ENCODE measurements at places on chromosomes 6 and 20.

DNA sequence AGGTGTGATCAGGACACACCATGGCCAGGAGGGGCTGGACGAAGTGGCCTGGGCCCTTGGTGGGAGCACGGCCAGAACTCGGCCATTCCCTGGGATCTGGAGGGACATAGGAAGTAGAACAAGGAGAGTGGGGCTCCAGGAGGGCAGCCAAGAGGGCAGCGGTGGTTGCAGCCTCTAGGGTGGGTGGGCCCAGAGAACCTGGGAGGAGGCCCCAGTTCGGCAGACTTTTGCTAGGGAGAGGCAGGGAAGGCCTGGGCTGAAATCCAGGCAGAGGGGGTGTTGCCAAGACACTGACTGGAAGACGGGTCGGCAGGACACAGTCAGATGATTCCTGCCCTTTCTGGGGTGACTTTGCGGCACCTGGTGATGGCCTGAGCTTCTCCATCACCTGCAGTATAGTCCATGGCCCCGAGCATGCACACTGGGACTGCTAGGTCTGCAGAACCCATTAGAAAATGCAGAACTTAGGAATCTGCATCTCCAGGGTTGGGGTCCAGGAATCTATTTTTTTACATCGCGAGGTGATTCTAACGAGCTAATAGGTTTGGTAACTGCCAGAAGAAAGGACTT lies 224.8 kb downstream of the SYNDIG1 start:
- DNase-seq = no peak

DNA sequence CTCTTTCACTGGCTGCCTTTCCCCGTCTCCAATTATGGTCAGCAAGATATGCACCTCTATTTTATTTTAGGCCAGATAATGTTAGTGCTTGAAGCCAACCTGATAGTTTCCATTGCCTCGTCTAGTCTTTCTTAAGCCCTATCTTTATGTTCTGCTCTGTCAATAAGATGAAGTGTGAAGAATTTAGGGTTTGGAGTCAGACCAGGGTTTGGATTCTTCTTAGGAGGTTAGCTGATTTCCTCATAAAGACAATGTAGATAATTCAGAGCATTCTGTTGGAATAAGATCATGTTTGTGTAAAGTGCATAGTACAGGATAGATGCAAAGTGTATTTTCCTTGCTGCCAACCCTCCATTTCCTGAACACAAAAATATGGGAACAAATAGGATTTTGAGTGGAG lies 43.8 kb downstream of the PKIB start:
- no peak for DNase-seq

- DNase-seq = no peak
Observed at GRCh38 chr20:53949319-53949839, 121.0 kb downstream of the BCAS1 start.

- DNase-seq = no peak
Observed at GRCh38 chr6:26329763-26330511, 35.1 kb upstream of the BTN3A2 start.

- DNase-seq = no peak
Observed at GRCh38 chr6:40188931-40189330, 254.7 kb upstream of the MOCS1 start.

DNA sequence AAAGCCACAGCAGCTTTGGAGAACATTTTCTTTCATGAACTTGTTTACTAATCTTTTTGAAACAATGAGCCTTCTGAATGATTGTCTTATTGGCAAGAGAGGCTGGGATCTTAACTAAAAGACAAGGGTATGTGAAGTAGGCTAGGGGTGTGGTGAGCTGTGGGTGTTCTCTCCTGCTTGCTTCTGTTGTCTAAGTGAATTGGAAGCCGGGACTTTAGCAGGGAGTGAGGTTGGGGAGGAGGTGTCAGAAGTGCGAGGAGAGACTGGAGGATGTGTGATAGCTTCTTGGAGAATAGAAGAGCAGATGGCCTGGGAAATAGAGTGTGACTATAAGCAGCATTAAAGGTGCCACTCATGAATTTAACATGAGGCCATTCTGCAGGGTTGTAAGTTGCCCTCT lies 562.8 kb downstream of the UTRN start:
- DNase-seq = no peak

- no peak for DNase-seq
Observed at GRCh38 chr20:41300886-41301285, 16.6 kb downstream of the ZHX3 start.

DNA sequence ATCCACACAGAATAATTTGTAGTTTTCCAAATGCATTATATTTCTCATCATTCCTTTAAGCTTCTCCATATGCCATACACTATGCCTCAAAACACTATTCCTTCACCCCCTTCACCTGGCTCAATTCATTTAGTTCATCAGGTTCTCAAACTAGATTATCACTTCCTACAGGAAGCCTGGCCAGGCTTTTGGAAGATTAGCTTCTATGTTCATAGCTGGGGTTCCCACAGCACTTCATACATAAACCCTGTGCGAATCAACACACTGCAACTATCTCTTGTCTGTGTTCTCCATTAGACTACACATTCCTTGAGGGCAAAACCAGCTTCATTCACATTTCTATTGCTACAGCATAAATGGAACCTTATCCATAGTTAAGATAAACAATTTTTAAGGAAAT lies 40.5 kb upstream of the PLN start:
- DNase-seq = no peak

DNA sequence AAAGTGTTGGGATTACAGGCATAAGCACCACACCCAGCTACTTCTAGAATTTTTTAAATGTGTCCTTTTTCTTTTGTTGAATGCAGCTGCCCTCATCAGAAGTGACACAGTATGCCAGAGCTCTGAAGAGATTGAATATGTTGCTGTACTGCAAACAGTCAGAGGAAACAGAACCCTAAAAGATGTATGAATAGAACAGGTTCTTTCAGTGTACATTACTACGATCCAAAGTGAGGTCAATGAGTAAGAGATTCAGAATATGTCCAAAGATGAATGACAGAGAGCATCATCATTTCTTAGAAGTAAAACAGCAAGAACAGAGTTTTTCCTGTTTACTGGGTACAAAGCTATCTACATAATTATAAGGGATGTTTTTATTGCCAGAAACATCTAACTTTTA lies 268.5 kb downstream of the NRN1 start:
- DNase-seq = no peak

- DNase-seq = peak; percentile 99
Observed at GRCh38 chr20:5864428-5864827, 85.9 kb downstream of the TRMT6 start.

GRCh38 chr6:107741191-107741680 lies 82.9 kb downstream of the SCML4 start:
- no peak for DNase-seq

DNA sequence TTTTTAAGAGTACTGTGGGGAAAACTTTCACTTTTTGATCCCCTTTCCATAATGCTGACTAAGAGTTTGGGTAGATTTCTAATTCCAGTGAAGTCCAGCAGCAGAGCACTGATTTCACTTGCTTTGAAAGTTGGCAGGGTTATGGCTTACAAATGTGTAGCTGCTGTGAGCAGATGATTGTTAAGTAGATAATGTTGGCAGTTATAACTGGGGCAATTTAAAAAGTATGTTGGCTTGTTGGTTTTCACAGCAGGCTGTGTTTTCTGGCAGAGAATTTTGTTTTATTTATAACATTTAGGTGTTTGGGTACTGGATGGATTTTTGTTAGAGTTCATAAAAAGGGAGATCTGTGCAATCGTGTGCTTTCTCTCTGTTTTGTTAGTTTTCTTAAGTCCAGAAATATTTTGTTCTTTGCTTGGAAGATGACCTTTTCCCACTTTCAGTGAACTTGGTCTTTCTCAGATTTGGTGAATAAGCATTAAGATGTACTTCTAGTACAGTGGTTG lies 31.4 kb downstream of the AFDN start:
- no peak for DNase-seq

- DNase-seq = no peak
Observed at GRCh38 chr6:41216616-41217015, 11.5 kb upstream of the TREML4 start.

DNA sequence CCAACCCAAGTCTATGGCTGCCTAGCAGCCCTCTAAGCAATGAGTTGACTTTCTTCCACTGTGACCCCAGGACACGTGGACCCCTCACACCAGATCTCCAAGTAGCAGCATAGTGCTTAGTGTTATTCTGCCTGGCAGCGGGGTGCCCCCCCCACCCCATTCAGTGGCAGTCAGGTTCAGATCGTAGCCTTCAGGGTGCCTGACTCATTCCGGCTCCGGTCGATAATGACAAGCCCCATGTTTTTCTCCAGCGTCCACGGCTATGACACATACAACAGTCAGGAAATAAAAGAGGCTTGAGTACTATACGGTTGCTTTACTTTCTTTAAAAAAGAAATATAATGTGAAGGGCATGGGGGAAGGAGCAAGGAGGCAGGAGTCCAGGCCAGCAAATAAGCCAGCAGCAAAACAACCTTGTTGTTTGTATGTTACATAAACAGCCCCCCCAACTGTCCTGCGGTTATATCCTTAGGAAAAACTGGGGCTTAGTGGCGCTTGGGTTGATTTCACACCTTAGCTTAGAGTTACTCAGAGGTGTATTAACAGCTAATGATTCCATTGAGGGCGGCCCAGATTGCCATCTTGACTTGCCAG lies 23.1 kb downstream of the GNAS start:
- DNase-seq = no peak

DNA sequence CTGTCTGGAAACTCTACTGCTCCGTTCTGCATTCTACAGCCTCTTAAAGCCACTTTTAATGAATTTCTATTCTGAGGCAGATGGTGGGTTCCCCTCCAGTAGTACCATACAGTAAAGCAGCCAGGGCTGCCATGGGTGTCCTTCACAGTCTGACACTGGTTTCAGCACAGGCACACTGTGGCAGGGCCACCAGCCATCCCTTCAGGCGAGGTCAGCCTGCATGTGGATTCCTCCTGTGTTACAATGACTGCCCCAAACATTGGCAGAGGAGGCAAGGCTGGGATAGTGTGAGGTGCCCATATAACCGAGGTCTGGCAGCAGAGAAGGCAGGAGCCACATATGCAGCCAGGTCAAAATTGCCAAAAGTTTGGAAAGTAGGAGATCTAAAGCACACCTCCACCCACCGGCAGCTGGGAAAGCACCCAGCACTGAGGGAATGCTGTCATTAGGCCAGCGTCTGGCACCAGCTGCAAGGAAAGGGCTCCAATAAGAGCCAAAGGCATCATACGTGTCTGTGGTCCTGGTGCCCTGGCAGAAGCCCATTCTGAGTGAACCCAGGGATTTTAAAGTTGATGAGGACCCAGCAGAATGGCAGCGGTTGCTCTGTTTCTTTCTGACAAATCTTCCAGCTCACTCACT lies 24.0 kb downstream of the STK35 start:
- no peak for DNase-seq

GRCh38 chr20:57160985-57161384 lies 105.5 kb downstream of the BMP7 start:
- no peak for DNase-seq

- DNase-seq = no peak
Observed at GRCh38 chr6:50655848-50656453, 57.4 kb upstream of the TFAP2D start.

DNA sequence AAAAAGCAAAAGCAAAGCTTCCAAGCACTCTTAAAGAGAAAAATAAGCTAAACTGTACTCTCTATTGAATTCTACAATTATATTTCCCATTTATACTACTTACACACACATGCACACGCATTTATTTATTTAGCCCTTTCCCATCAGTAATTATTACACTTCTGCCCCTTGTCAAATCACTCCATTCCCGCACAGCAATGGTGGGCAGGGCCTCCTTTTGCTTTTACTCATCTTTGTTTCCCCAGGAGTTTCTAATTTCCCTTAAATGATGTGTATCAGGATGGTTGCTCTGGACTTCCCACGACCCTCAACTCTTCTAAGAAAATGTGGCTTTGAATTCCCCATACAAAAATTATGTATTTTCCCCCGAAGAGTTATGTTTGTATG lies 19.9 kb downstream of the PXT1 start:
- no peak for DNase-seq

DNA sequence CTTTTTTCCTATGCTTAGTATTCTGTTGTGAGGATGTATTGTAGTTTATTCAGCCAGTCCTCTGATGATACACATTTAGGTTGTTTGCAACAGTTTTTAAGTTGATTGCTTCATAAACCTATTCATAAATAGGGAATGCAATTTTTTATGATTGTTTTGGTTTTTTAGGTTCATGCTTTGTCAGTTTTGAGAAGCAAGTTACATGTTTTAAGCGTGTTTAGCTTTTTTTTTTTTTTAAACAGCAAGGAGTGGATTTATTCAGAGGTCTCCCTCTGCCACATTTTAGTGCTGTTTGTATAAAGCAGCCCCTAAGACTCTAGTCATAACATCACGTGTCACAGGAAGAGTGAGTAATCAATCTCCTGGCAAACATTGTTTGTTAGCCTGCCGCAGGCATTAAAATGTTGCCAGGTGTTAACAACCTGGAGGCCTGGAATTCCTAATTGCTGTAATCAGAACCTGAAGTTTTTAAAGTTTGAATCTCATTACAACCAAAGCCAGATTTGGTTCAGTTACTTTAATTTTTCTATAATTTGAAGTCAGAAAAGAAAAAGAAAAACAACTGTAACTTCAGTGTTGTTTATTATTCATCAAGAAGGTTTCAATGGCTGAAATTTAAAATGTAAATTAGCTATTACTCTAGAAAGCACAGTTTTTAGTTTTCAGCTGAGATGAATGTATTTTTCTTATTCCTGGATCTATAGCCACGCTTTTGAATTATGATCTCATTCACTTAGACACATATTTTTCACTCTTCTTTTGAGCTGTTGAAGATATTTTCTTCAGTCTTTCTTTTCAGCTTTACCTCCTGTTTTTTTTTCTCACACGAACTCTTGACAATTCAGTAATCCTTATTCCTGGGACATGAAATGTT lies 59.2 kb downstream of the KCNS1 start:
- DNase-seq = no peak

DNA sequence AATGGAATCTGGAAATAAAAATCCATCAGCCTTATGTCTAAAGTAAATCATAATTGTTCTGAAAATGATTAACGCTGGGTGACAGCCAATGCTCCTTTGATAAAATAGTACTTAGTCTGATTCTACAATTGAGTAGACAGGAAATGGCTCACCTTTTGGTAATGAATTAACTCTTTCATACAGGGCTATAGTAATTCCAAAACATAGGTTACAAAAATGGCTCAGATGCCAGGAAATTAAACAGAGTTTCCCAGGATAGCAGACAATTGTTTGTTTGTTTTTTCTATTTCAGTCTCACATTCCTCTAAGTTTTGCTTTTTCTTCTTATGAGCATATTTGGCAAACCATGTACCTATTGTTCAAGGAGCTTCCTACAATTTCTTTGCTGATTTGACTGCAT lies 257.2 kb upstream of the EPHA7 start:
- no peak for DNase-seq

DNA sequence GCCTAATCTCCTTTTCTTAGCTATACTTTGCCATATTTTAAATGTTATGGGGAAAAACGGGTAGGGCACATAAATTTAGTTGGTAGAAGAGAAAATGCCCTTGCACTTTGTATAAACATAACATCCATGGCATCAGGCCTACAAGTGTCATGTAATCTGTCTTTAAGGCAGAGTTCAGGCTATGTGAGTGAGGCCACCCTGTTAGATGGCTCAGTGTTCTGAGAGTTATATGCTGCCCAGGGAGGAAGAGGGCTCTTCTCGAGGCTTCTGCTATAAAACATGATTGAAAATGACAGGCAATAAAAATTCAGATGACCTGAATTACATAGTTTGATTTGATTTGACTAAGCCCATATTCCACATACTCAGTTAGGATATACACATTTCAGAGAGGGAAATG lies 553.6 kb upstream of the MAP3K7 start:
- no peak for DNase-seq
